Activated B cell treated with CpG ODN at 0.5 μM for 24 hours (primary cell): ENCODE measurements at places on chromosomes 11 and 22. TPM values are rescaled to one million over a fixed set of nuclear protein-coding genes. Genes with fewer than 3 reads are reported as not detected.
A peak's percentile ranks its signal among the peaks of the same experiment; 100 is the strongest.

DNA sequence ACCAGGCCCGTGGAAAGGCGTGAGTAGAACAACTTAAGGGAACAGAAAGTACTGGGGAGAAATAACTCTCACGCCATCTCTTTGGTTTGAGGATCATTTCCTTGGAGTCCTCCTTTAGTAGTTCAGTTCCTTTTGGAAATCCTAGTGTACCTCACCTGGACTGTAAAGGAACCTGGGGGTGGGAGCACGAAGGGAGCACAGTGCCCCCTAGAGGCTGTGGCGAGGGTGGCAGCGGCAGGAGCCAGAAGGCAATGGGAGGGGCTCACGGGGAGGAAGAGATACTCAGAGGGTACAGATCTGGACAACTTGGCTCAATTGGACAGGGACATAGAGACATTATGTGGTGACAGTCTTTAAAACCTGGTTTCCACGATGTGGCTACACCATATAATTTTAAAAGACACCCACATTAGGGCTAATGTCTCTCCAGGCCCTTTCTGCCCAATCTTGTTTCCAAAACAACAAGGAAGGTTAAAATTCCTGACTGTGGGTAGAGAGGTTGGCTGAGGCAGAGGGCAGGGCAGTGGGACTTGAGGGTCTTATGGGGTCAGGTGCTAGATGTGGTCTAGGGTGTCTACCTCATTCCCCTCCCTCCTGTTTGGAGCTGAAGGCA, 87.0 kb downstream of the CSNK2A3 start:
- DNase-seq: no peak
- peaks cover 26% of the 10 kb centered on the region for H3K4me1 ChIP-seq
- no peaks in the 10 kb centered on the region for H3K36me3 ChIP-seq
- no peak overlapping the region for H3K4me3 ChIP-seq
- H3K27ac ChIP-seq: no peak overlapping the region
- no peaks in the 10 kb centered on the region for H3K27me3 ChIP-seq

DNA sequence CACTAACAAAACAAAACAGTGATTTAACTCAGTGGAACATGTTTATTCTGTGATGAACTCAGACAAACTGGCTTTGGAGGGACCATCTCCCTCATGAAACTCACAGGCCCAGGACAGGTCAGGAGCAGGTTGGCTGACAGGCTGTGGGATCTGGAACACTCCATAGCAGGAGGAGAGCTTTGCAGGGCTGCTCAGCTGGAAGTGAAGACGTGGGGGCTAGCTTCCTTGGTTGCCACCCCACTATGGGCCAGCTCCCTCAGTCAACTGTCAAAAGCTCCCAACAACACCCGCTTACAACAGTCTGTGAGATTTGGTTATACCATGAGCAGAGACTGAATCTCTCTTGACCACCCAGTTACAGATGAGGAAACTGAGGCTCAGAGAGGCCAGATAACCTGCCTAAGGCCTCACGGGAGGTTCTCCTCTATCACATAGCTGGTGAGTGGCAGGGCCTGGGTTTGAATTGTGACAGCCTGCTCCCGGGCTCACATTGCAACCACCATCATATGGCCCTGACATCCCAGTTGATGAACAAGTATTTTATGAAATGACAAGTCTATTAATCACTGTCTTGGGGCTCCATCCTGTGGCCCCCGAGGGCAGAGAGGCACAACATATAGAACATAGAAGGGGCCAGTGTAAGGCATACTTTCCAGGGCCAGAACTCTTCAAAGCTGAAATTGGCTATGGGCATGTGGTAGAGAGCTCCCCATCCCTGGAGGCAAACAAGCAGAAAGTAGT, 473.4 kb downstream of the MN1 start:
- H3K4me3 ChIP-seq: no peak overlapping the region
- H3K27ac ChIP-seq: no peak overlapping the region
- no peaks in the 10 kb centered on the region for H3K36me3 ChIP-seq
- peaks cover 2% of the 10 kb centered on the region for H3K4me1 ChIP-seq
- DNase-seq: no peak

- no peak for DNase-seq
- H3K27me3 ChIP-seq: no peaks in the 10 kb centered on the region
- H3K4me3 ChIP-seq: no peak overlapping the region
- no peak overlapping the region for H3K27ac ChIP-seq
- H3K36me3 ChIP-seq: peaks cover 49% of the 10 kb centered on the region
- H3K4me1 ChIP-seq: no peaks in the 10 kb centered on the region
These were observed 17.2 kb downstream of the CBX7 start for GRCh38 chr22:39135092-39135896.

- H3K4me3 ChIP-seq: no peak overlapping the region
- H3K4me1 ChIP-seq: peaks cover 8% of the 10 kb centered on the region
- peaks cover 2% of the 10 kb centered on the region for H3K27me3 ChIP-seq
- H3K36me3 ChIP-seq: no peaks in the 10 kb centered on the region
- DNase-seq: no peak
These were observed 32.3 kb downstream of the ARVCF start for GRCh38 chr22:19984201-19984753.

DNA sequence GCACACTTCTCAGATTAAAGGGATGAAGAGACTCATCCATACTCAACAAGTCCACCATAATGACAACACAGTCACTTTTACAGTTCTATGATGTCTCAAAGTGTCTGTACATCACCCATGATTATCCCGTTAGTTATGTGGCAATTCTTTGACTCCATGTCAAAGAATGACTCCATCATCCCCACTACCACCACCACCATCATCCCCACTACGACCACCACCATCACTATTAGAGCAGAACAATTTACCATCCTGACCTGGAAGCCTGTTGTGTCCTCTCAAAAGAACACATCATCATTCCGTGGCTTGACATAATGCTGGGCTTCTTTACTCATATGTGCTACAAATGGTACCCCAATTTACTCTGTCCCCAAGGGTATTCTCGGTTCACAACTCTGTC, 13.7 kb downstream of the PRR5L start:
- no peaks in the 10 kb centered on the region for H3K36me3 ChIP-seq
- peaks cover 6% of the 10 kb centered on the region for H3K27me3 ChIP-seq
- no peak overlapping the region for H3K27ac ChIP-seq
- no peak overlapping the region for H3K4me3 ChIP-seq
- DNase-seq: no peak

- no peaks in the 10 kb centered on the region for H3K27me3 ChIP-seq
- H3K36me3 ChIP-seq: no peaks in the 10 kb centered on the region
- H3K27ac ChIP-seq: peak overlapping the region; percentile 3
- DNase-seq: no peak
These were observed 1.4 kb upstream of the BATF2 start for GRCh38 chr11:64998141-64998540.

The GGT5 gene
- total RNA-seq: not detected in 2 replicates

The TRPM5 gene
- total RNA-seq: not detected in 2 replicates

GRCh38 chr22:31944700-31945442, 536 bp downstream of the YWHAH start:
- no peaks in the 10 kb centered on the region for H3K27me3 ChIP-seq
- H3K36me3 ChIP-seq: peaks cover 21% of the 10 kb centered on the region
- no peak overlapping the region for H3K27ac ChIP-seq

GRCh38 chr22:38177926-38178604, 3.6 kb downstream of the PLA2G6 start:
- H3K4me3 ChIP-seq: no peak overlapping the region
- H3K36me3 ChIP-seq: peaks cover 4% of the 10 kb centered on the region
- no peak overlapping the region for H3K27ac ChIP-seq
- DNase-seq: no peak
